Fibroblast of gingiva (primary cell): ENCODE measurements at places on chromosomes 7 and 10.

DNA sequence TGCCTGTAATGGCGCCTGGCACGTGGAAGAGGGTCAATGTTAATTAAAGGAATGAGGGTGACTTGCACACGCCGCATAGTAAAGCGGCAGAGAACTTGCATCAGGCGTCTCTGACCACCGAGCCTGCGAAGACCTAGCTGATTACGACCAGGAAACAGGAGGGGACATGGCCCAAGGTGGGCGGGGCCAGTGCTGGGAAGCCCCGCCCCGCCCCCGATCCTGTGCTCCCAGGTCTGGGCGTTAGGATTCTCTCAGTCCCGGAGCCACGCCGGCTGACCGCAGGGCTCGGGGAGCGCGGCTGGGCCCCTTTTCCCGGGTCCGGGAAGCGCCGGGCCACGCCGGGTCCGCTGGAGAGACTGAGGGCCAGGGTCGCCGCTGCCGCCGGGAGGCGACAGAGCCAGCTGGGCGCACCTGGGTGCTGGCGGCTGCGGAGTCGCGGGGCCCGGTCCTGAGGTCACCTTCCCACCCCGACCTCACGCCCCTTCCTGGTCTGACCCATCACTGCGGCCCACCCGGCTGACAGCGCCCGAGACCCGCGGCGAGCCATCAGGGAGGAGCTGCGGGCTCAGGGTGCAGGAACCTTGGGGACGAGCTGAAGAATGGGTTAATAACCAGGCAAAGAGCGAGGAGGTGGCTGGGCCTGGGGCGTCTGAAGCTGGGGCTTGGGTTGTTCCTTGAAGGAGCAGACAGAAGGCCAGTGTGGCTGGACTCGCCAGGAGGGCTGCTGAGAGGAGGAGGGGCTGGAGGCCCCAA is 23.0 kb upstream of the GRID1 start:
- DNase-seq, result no peak

GRCh38 chr7:47866120-47866519 is 82.1 kb downstream of the PKD1L1 start:
- no peak for DNase-seq

GRCh38 chr10:35882422-35883150 is 240.5 kb upstream of the FZD8 start:
- no peak for DNase-seq

DNA sequence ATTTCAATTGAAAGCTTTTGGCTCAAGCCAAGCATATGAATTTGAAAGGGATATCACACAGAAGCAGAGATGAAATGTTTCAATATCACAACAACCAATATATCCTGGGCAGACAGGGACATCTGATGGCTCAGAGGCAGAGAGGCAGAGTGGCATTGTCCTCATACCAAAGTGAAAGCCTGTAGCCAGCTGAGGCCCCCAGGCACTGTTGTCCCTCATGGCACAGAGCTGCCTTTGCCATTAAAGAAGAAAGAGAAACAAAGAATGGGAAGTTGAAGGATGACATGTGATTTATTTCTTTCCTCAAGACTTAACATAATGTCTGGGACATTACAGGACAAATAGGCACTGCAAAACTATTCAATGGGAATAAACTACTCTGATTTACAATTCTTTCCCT is 504.3 kb upstream of the PCDH15 start:
- DNase-seq, result no peak

- DNase-seq, result no peak
Observed at GRCh38 chr10:97770255-97770654, 1.5 kb downstream of the SFRP5 start.

GRCh38 chr7:107075863-107076574 is 31.5 kb downstream of the PRKAR2B start:
- DNase-seq, result no peak

DNA sequence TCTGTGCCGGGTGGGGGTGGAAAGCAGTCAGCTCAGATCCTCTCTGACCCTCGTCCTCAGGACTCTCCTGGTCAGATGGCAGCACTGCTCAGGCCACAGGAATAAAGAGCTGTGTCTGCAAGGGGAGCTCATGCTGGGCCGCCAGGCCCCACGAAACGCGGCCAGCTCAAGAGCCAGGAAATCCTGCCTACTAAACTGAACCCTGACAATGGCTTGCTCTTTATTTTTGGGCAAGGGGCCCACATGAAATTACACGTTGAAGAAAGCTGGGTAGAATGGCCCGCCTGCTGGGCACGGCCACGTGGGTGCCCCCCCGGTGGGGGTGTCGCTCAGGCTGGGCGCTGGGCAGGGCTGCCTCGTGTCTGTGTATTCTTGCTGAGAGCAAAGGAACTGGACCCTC is 103.0 kb downstream of the ITIH5 start:
- no peak for DNase-seq
